Fibroblast of lung (primary cell): ENCODE measurements at places on chromosomes 12 and 14. TPM values are rescaled to one million over a fixed set of nuclear protein-coding genes. Genes with fewer than 3 reads are reported as not detected.

RNASE4 gene
- total RNA-seq = 20.0 and 22.1 TPM in 2 replicates

GLT1D1 gene
- under 0.01 TPM in 2 replicates for total RNA-seq

SLC35F4 gene
- not detected in 2 replicates for total RNA-seq

PPP1R1A gene
- not detected in 2 replicates for total RNA-seq

MRPS35 gene
- total RNA-seq = 47.5 and 52.5 TPM in 2 replicates

TESPA1 gene
- total RNA-seq = not detected in 2 replicates

LYSET gene
- 8.5 and 11.6 TPM in 2 replicates for total RNA-seq

KRT74 gene
- total RNA-seq = not detected in 2 replicates

ZNF219 gene
- 3.9 and 4.6 TPM in 2 replicates for total RNA-seq

- no peak for DNase-seq
These were observed 2.0 kb upstream of the MAP1LC3B2 start for GRCh38 chr12:116556964-116557698.

DNA sequence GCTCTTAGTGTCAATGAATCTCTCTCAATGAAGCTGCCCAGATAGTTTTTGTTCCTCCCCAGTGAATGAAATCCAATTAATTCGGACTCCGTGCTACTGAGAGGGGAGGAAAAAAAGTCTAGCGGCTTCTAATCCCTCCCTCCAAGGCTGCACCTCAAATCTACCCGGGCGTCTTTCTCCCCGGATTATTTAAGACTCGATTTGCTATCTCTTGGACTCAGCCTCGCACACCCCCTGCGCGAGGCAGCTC, 134 bp downstream of the DUSP6 start:
- DNase-seq = no peak

GRCh38 chr14:69643430-69644200, 32.2 kb downstream of the SUSD6 start:
- DNase-seq = peak; percentile 83

- peak; percentile 92 for DNase-seq
These were observed 9.3 kb downstream of the SYNE3 start for GRCh38 chr14:95507174-95507573.

DNA sequence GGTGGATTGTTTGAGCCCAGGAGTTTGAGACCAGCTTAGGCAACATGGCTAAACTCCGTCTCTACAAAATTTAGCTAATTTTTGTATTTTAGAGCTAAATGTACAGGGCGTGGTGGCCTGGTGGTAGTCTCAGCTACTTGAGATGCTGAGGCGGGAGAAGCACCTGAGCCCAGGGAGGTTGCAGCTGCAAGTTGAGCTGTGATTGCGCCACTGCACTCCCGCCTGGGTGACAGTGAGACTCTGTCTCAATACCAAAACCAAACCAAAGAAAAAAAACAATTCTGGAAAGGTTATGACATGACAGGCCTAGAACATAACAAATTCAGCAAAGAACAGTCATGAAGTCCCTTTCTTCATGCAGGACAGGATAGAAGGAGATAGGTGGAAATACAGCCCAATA, 25.7 kb downstream of the WDR89 start:
- no peak for DNase-seq

- peak; percentile 98 for DNase-seq
These were observed 150.8 kb downstream of the PRKCH start for GRCh38 chr14:61472011-61472672.

DNA sequence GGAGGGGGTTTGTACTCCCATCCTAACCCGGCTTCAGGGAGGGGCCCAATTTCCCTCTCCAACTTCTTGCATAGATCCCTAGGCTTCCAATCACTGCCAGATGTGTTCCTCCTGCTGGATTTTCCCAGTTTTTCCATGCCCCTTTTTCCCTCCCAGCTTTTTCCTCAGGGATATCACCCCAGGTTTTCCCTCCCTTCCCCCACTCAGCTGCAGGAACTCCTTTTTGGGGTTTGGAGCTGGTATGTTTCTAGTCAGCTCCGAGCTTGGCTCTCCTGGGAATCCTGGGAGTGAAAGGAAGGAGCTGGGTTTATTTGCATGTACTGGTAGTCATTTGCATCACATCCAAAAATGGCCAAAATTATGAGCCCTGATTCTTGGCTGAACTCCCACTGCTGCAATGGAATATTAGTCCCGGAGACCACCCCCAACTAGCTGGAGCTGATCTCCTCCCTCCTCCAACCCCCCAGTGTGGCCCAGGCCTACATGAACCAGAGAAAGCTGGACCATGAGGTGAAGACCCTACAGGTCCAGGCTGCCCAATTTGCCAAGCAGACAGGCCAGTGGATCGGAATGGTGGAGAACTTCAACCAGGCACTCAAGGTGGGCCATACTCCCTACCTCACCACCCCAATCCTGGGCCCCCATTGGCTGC, 1.4 kb upstream of the RDH5 start:
- no peak for DNase-seq

DNA sequence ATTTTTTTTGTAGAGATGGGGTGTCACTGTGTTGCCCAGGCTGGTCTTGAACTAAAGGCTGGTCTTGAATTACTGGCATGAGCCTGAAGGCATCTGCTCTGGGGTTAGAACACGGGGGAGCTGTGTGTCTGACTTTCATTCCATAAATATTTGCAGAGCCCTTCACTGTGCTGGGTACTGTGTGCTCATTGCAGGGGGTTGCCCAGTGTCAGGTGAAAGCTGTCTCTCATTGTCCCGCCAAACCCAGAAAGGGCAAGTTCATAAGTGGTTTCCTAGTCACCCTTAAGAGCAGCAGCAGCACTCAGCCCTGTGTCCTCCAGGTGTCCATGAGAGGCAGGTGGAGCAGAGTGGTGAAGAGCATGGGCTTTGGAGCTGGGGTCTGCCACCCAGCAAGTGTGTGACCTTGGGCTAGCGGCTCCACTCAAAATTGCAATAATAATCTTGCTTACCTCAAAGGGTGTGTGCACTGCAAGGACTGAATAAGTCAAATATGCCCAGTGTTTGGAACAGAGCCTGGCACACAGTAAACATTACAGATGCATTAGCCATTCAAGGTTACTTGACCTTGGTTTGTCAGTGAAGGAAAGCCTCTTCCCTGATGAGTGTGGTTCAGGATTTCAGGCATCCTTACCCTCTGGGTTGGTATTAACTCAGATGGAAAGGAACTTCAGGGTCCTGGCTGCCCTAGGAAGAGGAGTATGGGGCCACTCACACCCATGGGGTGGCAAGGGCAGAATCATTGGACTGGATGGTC, 4.4 kb upstream of the SMIM41 start:
- DNase-seq = no peak

DNA sequence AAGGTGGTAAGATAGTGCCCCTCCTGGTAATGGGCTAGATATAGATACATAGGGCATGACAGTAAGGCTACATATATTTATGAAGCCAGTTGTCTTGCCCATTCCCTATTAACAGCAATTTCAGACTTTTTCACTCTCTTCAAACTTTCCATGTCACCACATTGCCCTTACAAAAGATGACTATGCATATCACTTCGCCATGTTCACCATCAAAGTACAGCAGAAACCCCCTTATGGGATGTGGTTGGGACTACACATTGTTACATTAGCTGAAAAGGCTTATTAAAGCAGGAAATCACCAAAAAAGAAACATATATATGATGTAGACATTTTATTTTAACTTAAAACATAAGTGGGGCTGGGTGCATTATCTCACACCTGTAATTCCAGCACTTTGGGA, 9.8 kb upstream of the SMCO2 start:
- DNase-seq = no peak

- no peak for DNase-seq
These were observed 13.6 kb downstream of the PAPLN start for GRCh38 chr14:73250781-73251500.

DNA sequence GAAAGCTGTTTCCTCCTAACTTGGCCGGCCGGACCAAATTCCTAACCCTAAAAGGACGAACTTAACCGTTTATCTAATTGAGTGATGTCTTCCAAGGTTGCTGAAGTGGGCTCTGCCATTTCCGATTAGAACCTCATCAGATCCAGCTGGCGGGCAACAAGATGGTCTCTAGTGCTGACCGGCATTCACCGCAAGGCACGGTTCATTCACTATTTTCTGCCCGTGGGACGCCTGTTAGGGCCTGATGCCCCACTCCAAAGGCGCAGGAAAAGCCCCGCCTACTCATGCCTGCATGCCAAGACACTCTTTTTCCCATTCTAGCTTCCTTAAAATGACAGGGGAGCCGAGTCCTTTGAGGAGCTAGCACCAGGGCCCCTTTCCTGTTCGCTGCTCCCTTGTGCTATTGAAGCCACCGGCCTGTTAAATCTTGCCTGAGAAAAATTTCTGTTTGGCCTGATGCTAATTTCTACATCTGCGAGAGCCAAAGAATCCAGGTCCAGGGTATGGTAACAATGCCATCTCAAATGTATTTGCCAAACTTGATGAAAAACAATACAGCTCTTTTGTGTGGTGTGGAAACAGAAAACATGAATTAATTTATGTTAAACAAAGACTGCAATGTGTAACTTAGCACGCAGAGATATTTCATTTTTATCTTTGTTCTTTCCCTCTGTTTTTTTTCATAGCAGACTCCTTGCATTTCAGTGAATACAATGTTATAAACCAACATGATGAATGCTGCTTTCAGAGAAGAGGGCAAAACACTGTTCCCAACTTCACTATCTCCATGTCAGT, 1071.2 kb upstream of the USP15 start:
- no peak for DNase-seq

GRCh38 chr12:131941987-131942341, 7.8 kb upstream of the EP400 start:
- no peak for DNase-seq

- DNase-seq = peak; percentile 99
These were observed 13.8 kb upstream of the SLC38A2 start for GRCh38 chr12:46386360-46386867.

DNA sequence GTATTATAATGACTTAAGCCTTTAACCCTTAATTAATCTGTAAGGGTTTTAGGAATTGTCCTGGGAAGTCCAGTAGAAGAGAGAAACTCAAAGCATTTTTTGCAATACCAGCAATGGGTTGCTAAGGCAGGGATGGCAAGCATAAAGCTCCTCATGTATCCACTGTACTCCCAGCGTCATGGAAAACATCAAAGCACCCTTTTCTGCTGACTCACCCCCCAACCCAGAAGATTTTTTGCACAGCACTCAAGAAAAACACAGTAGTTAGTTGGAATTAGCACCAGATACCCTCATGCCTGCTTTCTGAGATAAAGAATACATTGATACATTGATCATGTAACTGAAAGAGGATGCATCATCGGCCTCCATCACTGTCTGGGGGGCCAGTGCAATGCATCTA, 199.1 kb upstream of the CNOT2 start:
- DNase-seq = peak; percentile 33

- DNase-seq = no peak
These were observed 23.8 kb downstream of the MAP3K9 start for GRCh38 chr14:70785556-70785955.

DNA sequence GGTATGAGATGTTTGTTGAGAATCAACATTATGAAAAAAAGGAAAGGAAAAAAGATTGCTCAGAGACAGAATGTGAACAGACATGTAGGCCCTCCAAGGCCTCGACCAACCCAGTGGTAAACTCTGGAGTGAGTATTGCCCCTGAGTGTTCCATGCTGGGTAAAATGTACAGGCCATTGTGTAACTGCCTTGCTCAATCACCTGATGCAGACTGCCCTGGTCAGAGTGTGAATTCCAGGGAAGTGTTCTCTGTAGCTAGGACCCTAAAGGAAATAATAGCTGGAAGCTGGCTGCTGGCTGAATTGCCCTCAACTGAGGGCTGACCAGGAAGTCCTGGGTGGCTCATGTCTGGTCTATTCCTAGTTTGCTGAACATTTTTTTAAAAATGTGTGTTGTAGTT, 1081.4 kb upstream of the LRFN5 start:
- DNase-seq = no peak

- no peak for DNase-seq
These were observed 256.8 kb upstream of the GARIN6 start for GRCh38 chr12:99390707-99391106.

- DNase-seq = no peak
These were observed 75.8 kb upstream of the CEP83 start for GRCh38 chr12:94535510-94535921.

DNA sequence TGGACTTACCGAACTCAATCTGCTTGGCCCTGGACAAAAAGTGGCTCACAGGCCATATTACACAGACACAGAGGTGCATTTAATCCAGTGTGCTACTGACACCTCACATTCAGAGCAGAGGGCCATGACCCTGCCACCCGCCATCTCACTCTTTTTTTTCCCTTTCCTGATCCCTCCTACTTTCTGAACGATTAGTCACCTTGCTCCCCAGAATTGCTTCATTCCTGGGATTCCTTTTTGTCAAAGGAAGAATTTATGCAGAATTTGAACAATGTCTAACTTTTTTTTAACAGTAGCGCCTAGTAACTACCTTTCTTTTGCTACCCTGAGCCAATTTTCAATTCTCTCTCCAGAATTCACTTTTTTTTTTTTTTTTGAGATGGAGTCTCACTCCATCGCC, 4.6 kb downstream of the PKP2 start:
- no peak for DNase-seq

DNA sequence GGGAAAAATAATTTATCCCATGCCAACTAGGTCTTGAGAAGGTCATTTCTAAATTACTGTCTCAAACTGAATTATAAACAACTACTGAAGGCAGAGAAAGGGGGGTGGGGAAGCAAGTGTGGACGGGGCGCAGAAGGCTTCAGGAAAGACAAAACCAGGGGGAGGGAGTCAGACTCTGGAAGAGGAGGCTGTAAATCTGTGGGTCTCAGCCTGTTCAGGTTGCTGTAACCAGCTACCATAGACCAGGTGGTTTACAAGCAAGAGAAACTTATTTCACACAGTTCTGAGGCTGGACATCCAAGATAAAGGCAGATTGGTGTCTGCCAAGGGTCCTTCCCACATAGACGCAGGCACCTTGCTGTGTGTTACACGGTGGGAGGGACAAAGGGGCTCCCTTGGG, 39.9 kb upstream of the FZD10 start:
- DNase-seq = no peak

GRCh38 chr12:67634303-67634761, 14.2 kb upstream of the DYRK2 start:
- no peak for DNase-seq

DNA sequence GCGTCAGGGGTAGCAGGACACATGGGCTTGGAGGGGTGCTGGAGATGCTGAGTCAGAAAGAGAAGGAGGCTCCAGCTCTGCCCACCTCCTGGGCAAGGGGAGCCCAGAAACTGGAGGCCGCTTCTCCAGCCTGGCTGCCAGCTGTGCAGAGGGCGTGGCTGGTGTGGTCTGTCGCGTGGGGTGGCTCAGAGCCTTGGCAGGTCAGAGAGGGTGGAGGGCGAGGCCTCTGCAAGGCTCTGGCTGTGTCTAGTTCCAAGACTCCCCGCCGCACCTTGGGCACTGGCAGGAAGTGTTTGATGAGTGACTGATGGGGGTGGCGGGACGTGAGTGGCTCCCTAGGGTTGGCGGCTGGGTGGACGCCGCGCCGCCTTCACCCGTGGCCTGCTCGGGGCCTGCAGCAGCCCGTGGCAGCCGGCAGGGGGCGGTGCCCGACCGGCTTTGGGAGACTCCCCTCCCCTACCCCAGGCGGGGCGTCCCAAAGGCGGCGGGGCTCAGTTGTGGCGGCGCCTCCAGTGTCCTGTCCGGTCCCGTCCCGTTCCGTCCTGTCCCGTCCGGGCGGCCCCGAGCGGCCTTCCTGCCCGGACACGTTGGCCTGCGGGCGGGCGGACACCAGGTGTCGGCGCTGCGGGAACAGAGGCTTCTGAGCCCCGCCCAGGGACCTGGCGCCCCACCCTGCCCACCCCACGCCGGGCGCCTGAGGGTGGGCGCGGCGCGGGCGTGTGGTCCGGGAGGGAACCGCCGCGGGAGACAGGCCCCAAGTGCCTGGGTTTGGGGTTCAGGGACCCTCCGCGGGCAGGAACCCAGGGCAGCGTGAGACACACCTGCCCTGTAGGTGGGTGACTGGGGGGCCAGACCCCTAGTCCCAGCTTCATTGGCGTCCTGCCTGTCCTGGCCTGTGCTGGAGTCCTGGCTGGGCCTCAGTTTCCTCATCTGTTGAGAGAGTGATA, 39.7 kb downstream of the KRT80 start:
- DNase-seq = peak; percentile 47
